Smooth muscle cell of the brain vasculature (primary cell): ENCODE measurements at places on chromosomes 4 and X.

- DNase-seq, result no peak
Observed at GRCh38 chrX:71439420-71439819, 73.3 kb downstream of the TAF1 start.

DNA sequence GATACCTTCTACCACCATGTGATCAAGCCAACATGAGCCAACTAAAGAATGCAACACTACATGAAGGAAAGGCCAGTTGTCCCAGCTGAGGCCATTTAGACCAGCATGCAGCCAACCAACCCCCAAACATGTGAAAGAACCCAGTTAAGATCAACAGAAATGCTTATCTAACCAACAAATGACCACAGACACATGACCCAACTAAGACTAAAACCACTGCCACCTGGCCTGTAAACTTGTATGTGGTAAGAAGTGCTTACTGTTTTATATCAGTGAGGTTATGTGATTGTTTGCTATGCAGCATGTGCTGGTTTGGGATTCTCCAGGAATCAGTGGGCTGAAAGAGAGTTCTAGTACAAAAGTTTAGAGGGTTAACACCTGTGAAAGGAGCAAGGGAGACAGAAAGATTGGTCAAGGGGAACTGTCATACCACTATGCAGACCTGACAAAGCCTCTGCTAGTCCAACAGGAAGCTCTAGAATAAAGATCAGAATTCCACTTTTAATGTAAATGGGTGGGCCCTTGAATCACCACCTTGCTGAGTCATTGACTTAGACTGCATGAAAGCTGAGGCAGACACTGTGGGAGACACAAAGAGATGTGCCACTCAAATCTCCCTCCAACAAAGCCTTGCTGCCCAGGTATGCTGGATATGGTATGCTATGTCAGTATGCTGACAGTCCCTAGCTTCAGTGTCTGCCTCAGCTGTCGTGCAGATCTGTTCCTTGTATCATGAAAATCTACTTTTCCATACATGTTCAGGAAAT lies 6.1 kb upstream of the SH3D19 start:
- DNase-seq, result no peak

- peak; percentile 21 for DNase-seq
Observed at GRCh38 chr4:97367878-97368277, 775.4 kb downstream of the STPG2 start.

- no peak for DNase-seq
Observed at GRCh38 chr4:149993030-149993429, 85.2 kb upstream of the DCLK2 start.

DNA sequence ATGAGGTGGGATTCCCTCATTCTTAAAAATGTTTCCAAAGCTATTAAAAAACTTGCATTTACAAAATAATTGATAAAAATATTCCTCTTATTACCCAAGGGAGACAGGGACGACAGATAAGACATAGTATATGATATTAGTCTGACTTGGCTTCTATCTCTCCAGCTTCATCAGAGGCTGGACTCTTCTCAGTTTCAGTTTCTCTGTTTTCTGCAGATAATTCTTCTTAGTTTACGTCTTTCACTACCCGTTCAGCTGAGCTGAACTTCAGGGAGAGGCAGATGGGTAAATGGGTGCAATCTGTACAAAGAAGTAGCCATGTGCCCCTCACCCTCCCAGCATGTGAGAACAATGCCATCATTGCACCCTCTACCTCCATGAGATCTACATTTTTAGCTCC lies 214.0 kb upstream of the SLIT2 start:
- DNase-seq, result no peak

- DNase-seq, result no peak
Observed at GRCh38 chrX:39614680-39614998, 483.1 kb downstream of the BCOR start.

DNA sequence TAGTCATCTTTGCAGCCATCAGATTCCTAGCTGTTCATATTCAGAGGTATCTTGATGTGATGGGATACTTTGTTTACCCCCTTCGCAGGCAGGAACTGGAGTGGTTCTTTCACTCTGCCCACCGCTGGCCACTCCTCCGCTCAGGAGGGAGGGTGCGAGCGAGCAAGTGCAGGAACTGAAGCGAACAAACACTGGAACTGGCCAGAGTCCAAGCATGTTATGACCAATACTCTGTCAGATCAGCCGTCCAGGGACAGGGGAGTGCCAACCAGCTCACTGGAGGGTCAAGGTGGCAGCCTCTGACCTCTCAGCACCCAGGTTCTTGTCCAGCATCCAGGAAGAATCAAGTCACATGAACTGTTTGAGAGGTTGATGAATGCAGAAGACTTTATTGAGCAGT lies 18.0 kb upstream of the MANBA start:
- no peak for DNase-seq

DNA sequence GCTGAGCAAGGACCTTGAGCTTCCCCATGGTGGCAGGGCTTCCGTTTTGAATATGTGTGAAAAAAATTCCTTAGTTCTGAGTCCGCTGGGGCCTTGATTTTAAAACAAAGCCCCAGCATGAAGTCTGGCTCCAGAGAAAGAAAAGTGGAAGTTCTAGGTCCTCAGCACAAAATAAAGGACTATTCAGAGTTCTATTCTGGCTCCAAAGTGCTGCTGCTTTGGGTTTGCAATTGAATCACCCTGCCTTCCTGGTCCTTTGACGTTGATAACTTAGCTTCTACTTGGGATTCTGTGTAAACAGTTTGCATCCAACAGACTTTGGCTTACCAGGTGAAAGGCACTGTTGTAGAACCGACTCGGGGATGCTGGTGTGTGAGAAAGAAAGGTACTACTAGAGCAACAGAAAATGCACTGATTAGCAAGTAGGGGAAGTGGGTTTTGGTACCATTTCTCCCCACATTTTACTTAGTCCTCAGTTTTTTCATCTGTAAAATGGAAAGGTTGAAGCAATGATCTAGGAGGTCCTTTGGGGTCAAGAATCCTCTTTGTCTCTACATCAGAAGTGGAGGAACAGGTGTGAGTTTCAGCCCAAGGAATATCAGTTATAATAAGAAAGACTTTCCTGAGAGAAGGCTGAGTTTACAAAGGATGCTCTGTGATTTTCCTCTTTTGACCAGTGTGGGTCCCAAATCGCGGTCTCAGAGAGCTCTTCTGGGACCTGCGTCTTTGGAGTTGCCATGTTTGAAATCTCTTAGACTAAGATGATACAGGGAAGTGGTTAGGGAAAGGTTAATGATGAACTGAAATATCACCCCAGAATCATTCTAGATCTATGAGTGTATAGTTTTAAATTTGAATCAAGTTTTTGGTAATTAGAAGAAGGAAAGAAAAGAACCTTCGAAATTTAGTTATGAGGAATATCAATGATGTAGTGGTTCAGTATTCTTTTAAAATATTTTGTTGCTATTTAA lies 28.2 kb downstream of the IGFBP7 start:
- DNase-seq, result no peak

DNA sequence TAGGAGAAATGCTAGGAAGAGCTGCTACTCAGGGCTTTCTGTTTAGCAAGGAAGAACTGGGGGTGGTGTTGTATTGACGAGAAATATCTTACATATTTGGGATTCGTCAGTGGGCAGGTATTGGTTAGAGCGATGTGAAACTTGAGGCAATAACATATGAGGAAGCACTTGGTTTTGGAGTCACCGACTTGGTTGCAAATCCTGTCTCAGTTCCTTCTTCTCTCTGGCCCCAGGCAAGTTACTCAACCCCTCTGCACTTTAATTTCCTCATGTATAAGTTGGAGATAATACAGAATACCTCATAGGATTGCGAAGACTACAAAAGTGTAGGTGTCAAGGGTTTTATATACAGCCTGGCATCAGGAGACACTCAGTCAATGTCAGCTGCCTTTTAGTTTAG lies 34.1 kb downstream of the GPAT3 start:
- no peak for DNase-seq

DNA sequence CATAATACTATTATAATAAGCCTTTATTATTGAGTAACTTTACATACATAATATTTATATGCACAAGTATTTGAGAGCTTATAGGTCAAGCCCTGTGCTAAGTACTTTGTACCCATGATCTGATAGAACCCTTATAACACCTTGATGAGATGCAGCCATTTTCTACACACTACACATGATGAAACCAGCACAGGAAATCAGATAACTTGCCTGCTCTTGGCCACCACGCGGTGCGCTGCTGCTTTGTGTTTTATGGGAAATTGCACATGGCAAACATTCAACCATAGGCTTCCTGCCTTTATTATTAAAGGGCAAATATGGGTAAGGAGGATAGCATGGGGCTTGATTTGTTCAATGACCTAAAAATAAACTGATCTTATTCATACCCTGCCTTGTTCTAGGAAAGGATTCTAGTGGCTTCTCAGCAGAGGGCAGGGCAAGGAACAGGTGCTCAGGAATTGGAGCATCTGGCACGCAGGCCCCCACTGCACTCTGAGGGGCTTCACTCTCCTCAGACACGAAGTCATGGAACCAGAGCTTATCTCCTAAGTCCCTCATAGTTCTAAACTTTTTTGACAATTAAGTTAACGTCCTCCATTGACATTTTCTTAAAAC lies 31.6 kb upstream of the NAP1L5 start:
- no peak for DNase-seq

- no peak for DNase-seq
Observed at GRCh38 chr4:183658362-183659028, 490 bp downstream of the RWDD4 start.

DNA sequence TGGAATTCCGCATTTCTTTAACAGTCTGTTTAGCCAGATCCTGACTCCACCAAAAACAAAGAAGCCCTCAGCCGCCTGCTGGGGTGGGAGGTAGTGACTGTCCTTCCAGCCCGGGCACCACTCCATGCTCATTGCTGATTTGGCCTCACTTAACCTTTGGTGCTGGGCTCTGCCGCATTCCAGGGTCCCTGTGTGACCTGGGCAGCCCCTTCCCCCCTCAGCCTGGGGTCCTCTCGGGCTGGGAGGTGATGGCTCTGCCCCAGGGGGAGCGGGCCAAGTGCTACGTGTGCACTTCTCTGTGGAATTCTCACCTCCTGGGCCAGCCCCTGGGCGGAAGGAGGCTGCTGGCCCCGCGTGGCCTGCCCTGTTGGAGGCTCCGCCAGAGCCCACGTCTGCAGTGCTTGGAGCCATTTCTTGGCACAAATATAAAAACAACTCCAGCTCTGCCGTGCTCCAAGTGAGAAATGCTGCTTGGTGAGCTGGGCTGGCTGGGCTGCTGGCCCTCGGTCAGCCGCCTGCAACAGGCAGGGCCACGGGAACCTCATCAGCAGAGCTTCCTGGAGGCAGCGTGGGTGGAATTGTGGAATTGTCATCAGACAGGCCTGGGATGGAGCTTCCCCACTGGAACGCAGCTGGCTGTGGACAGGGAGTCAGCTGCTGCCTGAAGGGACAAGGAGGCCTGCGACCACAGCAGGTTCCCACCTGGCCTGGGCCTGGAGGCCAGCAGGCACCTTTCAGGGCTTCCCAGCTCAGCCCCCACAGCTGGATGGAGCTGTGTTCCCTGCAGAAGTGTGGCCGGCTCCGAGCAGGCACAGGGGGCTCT lies 66.0 kb downstream of the TRMT44 start:
- DNase-seq, result peak; percentile 49

- no peak for DNase-seq
Observed at GRCh38 chrX:41026702-41027078, 58.6 kb upstream of the USP9X start.

DNA sequence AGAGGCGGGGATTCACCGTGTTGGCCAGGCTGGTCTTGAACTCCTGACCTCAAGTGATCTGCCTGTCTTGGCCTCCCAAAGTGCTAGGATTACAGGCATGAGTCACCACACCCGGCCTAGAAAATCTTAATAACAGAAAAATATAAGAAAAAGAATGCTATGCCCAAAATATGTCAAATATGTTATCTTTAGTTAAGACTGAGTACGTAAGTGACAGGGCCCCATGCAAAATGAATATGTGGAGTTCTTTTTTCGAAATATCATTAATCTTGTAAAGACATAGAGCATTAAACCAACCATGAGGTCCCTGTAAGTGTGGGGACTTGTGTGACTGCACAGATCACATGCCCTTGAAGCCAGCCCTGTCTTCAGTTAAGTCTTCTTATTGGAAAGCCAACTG lies 8.9 kb upstream of the ZNF518B start:
- DNase-seq, result no peak

- no peak for DNase-seq
Observed at GRCh38 chrX:123859409-123859845, 426 bp upstream of the XIAP start.

- DNase-seq, result no peak
Observed at GRCh38 chr4:75895744-75896314, 6.4 kb downstream of the PPEF2 start.

- no peak for DNase-seq
Observed at GRCh38 chrX:129771266-129771995, 8.3 kb upstream of the SASH3 start.

DNA sequence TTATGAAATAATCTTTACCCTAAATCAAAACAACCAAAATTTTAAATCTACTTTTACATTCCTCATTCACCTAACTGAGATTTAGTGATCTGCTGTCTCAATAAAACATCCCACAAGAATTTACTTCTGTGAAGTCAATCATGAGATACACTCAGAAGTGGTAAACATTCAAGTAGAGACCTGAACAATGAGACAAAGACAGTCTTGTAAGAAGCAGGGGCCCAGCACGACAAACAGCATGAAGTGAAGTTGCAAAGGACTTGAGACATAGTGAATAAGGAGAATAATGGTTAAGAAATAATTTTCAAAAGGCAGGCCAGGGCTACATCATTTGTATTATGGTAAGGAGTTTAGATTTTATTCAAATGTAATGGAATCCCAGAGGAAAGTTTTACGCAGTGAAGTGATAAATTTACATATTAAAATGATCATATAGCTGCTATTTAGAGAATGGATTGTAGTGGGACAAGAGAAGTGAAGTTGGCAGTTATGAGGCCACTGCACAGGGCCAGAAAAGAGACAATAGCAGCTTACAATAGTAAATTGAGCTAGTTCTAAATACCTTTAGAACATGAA lies 101.9 kb downstream of the MAB21L2 start:
- no peak for DNase-seq

DNA sequence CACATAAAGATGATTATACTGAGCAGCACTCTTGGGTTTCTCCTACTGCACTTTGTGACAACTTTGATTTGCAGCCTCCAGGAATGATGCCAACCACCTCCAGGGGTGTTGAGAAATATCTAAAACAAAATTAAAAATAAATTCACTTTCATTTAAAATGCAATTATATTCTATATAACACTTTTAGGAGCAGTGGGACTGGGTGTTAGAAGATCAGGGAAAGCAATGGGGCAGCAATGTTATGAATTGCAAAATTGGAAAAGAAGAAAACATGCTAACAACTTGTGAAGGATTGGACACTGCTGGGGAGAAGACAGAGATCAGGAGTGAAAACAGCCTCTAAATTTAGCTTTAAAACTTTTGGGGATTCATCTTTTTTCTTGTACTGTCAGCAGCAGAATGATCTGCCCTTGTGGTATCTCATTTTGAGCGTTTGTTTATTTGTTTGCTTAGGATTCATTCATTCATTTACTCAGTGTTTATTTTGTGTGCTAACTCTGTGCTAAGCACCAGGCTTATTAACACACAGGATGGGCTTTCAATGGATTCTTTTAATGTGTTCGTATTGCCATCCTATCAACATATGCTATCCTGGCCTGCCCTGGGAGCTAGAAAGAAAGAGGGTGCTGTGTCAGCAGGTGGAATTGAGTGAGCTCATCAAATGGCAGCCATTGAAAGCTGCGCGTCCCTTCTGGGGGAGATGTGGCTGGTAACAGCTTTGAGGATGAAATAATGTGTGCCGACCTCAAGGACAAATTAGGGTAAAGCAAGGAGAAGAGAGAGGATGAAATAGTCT lies 96.5 kb downstream of the FRMPD4 start:
- DNase-seq, result no peak

GRCh38 chr4:930827-931193 lies 1.3 kb downstream of the GAK start:
- DNase-seq, result no peak
